ENCODE measurements at places on chromosomes 7 and 10. TPM values are rescaled to one million over a fixed set of nuclear protein-coding genes. Genes with fewer than 3 reads are reported as not detected.

Gene MKX
- not detected for polyA plus RNA-seq

Gene OR6V1
- polyA plus RNA-seq = not detected

Gene SPDYE5
- polyA plus RNA-seq = not detected

Gene EVX1
- polyA plus RNA-seq = not detected

Gene DLG5
- polyA plus RNA-seq = 17.2 TPM

Gene FFAR4
- not detected for polyA plus RNA-seq

Gene NCF1
- not detected for polyA plus RNA-seq

Gene SLC26A4
- polyA plus RNA-seq = 1.2 TPM

Gene TAS2R41
- polyA plus RNA-seq = not detected

Gene CHST15
- 0.04 TPM for polyA plus RNA-seq

All from K562 (cell line).